ENCODE measurements at places on chromosomes 3 and 15. TPM values are rescaled to one million over a fixed set of nuclear protein-coding genes. Genes with fewer than 3 reads are reported as not detected.

Gene SLC28A1
- 0.30 TPM for total RNA-seq

Gene TMEM266
- total RNA-seq = not detected

- no peak for DNase-seq
Measured at GRCh38 chr3:119228373-119229145, 12.1 kb downstream of the B4GALT4 start.

DNA sequence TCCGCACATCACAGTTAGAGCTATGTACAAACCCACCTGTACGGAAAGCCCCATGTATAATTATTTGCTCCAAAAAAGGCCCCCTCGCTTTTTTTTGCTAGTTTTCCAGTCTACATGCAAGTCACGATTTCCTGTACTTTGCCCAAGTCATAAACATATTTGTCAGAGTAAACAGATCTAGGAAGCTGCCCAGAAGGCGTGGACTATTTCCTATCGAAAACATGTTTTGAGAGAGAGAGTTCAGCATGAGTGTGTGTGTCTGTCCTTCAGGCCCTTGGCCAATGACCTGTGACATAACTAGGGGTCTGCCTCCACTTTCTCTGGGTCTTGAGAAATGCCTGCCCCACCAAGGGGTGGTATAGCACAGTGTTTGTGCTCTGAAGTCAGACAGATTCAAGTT is 72.7 kb upstream of the HACD2 start:
- DNase-seq = no peak

Measured in activated naive CD4-positive, alpha-beta T cell treated with anti-CD3 and anti-CD28 coated beads, Interleukin-2, amount 50 U/mL, for 72 hours (primary cell).